Brain pericyte (primary cell): ENCODE measurements at places on chromosomes 12 and 14.

DNA sequence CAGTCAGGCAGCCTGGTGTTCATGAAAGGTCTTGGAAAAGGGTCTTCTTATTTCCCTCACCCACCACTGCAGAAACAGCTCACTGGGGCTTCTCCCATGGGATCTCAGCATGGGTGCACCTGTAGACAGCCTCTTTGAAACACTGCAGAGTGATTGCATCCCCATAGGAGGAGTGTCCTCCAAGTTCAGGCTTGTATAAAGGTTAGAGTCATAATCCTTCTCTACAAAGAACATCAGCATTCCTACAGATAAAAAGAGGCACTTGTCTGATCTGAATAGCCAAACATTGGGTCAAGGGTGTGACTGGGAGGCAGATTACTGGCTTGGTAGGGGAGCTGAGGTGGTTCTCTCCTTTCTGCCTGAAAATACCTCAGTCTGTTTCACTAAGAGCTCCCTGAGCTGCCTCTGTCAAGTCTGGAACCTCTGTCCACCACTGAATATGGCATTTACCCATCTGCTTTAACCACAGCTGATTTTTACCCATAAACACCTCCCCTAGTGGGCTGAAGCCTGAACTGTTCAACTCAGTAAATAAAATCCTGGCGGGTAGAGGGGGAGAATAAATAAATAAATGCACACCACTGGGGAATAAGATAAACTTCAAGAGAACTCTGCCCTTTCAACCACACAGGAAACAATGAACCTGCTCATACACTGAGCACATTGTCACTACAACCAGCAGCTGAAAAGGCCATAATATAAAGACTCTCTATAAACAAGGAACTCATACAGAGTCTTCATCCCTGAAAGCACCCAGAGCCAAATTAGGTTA is 120.7 kb upstream of the SCAF11 start:
- no peak for DNase-seq

DNA sequence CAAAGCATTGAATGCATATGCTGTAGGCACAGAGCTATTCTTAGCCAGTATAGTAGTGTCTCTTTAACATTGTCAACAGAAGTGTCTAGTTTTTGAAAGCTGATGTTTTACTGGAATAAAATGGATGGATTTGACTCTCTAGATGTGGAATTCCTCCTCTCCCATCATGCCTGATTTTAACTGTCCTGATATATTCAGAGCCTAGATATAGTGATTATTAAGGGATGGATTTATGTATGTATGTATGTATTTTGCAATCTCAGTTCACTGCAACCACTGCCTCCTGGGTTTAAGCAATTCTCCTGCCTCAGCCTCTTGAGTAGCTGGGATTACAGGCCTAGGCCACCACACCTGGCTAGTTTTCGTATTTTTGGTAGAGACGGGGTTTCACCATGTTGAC is 144.8 kb upstream of the NAV3 start:
- DNase-seq, result no peak

- no peak for DNase-seq
These were observed 201.0 kb downstream of the SSPN start for GRCh38 chr12:26396402-26396801.

GRCh38 chr12:112907415-112908157 is 824 bp downstream of the OAS1 start:
- no peak for DNase-seq

DNA sequence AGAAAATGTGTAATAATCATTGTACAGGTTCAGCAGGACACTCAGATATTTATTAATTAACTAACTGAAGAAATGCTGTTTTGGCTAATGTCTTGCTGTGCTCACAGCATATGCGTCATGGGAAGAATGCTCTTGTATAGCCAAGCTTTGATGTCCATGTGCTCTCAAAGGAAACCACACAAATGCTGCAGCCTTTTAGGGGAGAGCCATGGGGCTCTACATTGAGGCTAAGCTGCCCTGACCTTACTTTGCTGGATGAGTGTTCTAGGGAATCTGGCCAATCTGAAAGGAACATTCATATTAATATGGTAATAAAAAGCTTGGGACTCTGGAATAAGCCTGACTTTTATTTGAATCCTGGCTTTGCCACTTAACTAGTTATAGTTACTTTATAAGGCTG is 9.5 kb upstream of the CRADD start:
- no peak for DNase-seq
